Kidney (tissue), 22 donors: ENCODE measurements at places on chromosomes 6 and 20. TPM values are rescaled to one million over a fixed set of nuclear protein-coding genes. Genes with fewer than 3 reads are reported as not detected.

The PPP1R3G gene
- polyA plus RNA-seq, result 0.49 TPM

- DNase-seq, result no peak
Observed at GRCh38 chr6:157708933-157709332, 114.1 kb upstream of the SNX9 start.

- no peak for DNase-seq
Observed at GRCh38 chr20:53161473-53161872, 189.3 kb downstream of the TSHZ2 start.

DNA sequence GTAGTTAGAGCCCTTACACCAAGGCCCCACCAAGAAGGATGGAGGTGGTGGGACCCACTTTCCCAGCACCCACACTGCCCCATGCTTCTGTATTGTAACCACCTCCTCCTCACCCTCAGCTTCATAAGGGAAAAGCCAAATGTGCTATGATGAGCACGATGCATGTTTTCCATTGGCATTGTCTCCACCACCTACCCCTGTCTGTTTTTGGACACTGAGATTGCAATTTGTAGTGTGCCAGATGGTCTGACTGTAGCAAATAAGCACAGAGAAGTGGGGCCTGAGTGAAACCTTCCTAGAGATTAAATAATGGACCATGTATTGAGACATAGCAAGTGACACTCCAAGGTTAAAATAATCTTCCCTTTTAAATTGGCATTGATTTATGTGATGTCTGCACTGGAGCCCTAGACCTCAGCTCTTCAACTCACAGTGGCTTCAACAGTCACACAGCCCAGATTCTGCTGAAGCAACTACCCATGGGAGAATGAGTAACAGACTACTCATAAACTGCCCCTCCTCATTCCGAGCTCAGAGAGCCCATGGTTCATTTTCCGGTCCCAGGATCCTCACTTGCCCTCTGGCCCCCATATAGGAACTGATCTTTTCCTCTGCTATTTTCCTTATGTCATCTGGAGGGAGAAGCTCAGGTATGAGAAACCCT, 177.9 kb downstream of the COL9A1 start:
- DNase-seq, result peak; percentile 45

DNA sequence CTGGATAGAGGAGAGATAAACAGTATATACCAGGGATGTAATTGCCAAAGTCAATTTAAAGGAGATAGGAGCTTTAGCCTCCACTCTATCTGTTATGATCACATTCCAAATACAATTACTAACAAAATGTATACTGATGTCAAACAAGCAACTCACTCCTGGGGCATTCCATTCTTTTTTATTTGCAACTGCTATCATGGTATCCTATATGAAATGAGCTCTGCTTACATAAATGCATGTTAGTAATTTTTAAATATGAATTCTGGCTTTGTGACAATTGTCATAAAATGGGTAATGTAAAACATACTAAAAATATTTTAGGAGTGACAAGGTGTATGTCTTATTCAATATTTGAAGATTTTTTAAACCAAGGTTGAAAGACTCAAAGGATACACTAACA, 751.1 kb downstream of the HACE1 start:
- DNase-seq, result no peak
